Purkinje cell (primary cell): ENCODE measurements at places on chromosomes 16 and 17. TPM values are rescaled to one million over a fixed set of nuclear protein-coding genes. Genes with fewer than 3 reads are reported as not detected.

TBC1D3 gene
- polyA plus RNA-seq, result 0.78 TPM in 1 of 2 replicates, not detected in the other

MT1M gene
- 3.7 and 6.7 TPM in 2 replicates for polyA plus RNA-seq

DNASE1L2 gene
- not detected in 2 replicates for polyA plus RNA-seq

CIAO2B gene
- polyA plus RNA-seq, result 100 and 132 TPM in 2 replicates

ARHGAP27 gene
- not detected in 2 replicates for polyA plus RNA-seq

SNX20 gene
- polyA plus RNA-seq, result not detected in 2 replicates

ANKFN1 gene
- polyA plus RNA-seq, result 4.0 TPM in 1 of 2 replicates, not detected in the other

PLK1 gene
- 0.15 and 0.69 TPM in 2 replicates for polyA plus RNA-seq

ZP2 gene
- 0.11 and 2.2 TPM in 2 replicates for polyA plus RNA-seq

GNG13 gene
- polyA plus RNA-seq, result 2,278 and 2,470 TPM in 2 replicates

SLC6A2 gene
- polyA plus RNA-seq, result not detected in 2 replicates

SLC52A1 gene
- not detected in 2 replicates for polyA plus RNA-seq

ABCC11 gene
- polyA plus RNA-seq, result 0.20 TPM in 1 of 2 replicates, not detected in the other
